ENCODE measurements at places on chromosomes 12 and 14. TPM values are rescaled to one million over a fixed set of nuclear protein-coding genes. Genes with fewer than 3 reads are reported as not detected.

PPP4R4 gene
- total RNA-seq, result 0.29 TPM

DNA sequence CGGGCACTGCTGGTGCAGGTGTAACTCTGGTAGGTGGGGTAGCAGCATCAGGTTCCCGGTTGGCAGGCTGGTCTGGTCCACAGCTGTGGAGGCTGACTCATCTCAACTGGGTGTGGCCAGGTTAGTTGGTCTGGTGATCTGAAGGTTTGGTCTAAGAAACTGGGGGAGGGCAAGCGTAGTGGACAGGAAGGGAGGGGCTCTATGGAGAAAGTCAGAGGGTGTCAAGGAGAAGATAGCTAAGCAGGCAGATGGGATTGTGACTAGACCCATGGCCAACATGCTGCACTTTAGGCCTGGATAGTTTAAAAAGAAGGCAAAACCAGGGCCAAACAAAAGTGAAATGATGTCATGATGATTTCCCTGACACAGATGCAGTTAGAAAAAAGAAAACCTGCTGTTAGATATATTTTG, 7.9 kb downstream of the TRIM9 start:
- DNase-seq, result no peak

- DNase-seq, result no peak
These were observed 886.1 kb downstream of the BCL11B start for GRCh38 chr14:98385851-98386250.

NTN4 gene
- total RNA-seq, result 81.4 TPM

GRCh38 chr12:20342111-20342510, 26.2 kb upstream of the PDE3A start:
- no peak for DNase-seq

DNA sequence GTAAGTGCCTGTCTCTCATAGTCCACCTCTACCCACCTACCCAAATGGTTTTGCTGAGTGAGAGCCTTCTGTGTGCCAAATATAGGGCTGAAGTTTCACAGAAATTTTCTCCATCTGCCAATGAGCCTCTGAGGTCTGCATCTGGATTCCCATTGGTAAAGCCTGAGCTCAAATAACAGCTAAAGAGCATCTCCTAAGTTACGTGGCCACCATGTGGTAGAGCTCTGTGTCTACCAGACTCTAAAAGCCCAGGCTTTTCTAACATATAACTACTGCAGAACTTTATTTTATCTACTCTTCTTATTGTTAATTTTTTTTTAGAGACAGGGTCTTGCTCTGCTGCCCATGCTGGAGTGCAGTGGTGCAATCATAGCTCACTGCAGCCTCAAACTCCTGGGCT, 16.0 kb downstream of the AMDHD1 start:
- no peak for DNase-seq

DNA sequence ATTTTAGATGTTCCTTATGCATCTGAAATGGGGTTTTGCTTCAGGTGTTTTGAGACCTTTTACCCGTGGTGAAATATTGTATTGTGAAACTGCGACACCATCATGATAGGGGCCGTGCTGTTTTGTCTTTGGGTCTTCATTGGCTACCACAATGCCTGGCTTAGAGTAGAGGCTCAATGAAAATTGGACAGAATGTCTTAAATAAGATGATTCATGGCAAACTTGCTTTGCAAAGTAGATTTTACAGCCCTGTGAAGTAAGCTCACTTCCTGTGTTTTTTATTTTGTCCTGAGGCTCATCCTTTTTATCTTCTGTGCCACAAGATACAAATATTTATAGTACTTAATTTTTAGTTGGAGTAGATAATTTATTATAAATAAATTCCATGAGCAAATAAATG, 111.3 kb upstream of the FRMD6 start:
- DNase-seq, result no peak

Measured in left cardiac atrium (tissue), 4 donors.